ENCODE measurements at places on chromosomes 1 and 21. TPM values are rescaled to one million over a fixed set of nuclear protein-coding genes. Genes with fewer than 3 reads are reported as not detected.

GRCh38 chr1:204866051-204866596 lies 4.5 kb upstream of the NFASC start:
- no peak overlapping the region for H3K27ac ChIP-seq
- no peaks in the 10 kb centered on the region for H3K36me3 ChIP-seq
- H3K27me3 ChIP-seq = no peaks in the 10 kb centered on the region
- H3K4me3 ChIP-seq = no peak overlapping the region
- H3K4me1 ChIP-seq = no peaks in the 10 kb centered on the region
- no peak for DNase-seq

DNA sequence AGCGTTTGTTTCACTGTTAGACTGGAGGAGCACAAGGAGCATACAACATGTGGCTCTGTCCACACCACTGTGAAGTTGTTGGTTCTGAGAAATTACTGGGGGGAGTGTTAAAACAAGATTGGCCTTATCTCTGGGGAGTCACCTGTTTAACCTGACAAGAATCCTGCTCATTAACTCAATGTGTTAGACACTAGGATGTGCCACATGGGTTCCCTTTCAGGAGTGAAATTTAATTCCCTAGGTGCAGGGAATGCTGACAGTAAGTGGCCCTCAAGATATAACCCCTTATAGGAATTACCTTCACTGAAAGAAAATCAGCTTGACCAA lies 45.8 kb upstream of the WNT2B start:
- H3K27me3 ChIP-seq = peaks cover 21% of the 10 kb centered on the region
- peaks cover 13% of the 10 kb centered on the region for H3K4me1 ChIP-seq
- H3K27ac ChIP-seq = no peak overlapping the region
- H3K36me3 ChIP-seq = no peaks in the 10 kb centered on the region
- no peak for DNase-seq
- H3K4me3 ChIP-seq = no peak overlapping the region

- peak overlapping the region; percentile 96 for H3K4me3 ChIP-seq
- H3K27ac ChIP-seq = peak overlapping the region; percentile 97
- no peak for DNase-seq
- H3K27me3 ChIP-seq = no peaks in the 10 kb centered on the region
These were observed 203.2 kb upstream of the SGIP1 start for GRCh38 chr1:66330722-66331141.

- no peak overlapping the region for H3K4me3 ChIP-seq
- no peaks in the 10 kb centered on the region for H3K36me3 ChIP-seq
- DNase-seq = no peak
- no peak overlapping the region for H3K27ac ChIP-seq
These were observed 8.3 kb upstream of the PLEKHO1 start for GRCh38 chr1:150141452-150141851.

GRCh38 chr1:69363236-69363635 lies 204.5 kb upstream of the LRRC7 start:
- H3K27ac ChIP-seq = no peak overlapping the region
- DNase-seq = no peak
- no peaks in the 10 kb centered on the region for H3K36me3 ChIP-seq
- H3K4me1 ChIP-seq = no peaks in the 10 kb centered on the region
- H3K4me3 ChIP-seq = no peak overlapping the region
- no peaks in the 10 kb centered on the region for H3K27me3 ChIP-seq

DNA sequence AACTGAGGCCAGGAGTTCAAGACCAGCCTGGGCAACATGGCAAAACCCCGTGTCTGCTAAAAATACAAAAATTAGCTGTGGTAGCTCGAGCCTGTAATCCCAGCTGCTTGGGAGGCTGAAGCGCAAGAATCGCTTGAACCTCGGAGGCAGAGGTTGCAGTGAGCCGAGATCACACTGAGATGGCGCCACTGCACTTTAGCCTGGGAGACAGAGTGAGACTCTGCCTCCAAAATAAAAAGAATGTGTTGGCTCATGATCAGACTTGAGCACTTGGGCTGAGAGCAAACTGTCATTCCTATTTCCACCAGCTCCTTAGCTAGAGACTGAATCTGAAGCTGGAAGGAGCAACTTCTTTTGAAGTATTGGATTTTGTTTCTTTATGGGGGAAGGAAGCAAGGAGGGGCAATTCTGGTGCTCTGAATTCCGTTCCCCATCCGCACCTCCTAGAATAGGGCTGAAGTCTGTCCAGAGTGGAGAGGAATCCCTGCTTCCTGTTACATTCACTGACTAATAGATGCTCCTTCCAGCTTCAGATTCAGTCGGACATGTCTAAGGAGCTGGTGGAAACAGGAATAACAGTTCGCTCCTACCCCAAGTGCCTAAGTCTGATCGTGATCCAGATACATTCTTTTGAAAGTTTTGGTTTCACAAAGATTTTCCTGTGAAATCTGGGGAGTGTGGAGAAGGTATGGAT lies 3.8 kb downstream of the ZNF672 start:
- H3K4me3 ChIP-seq = no peak overlapping the region
- peaks cover 35% of the 10 kb centered on the region for H3K4me1 ChIP-seq
- peaks cover 6% of the 10 kb centered on the region for H3K36me3 ChIP-seq
- H3K27me3 ChIP-seq = no peaks in the 10 kb centered on the region
- H3K27ac ChIP-seq = peak overlapping the region; percentile 48
- no peak for DNase-seq

DNA sequence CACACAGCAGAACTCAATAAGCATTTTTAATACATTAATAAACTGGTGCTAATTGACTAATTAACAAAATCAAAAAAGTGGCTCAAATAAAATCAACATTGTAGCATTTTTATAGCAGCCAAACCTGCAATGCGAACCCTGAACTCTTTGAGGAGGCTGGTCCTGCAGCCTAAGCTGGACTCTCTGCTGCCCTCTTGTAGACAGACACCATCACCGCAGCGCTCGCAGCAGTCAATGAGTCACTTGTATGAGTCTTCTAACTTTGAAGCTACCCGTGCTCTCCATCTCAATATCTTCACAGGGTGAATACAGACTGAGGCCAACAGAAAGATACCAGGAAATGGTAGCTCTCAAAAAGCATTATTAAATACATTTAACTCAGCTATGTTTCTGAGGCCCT lies 9.7 kb upstream of the KRTAP7-1 start:
- no peak overlapping the region for H3K4me3 ChIP-seq
- H3K27ac ChIP-seq = no peak overlapping the region
- DNase-seq = peak; percentile 41
- no peaks in the 10 kb centered on the region for H3K4me1 ChIP-seq

- peaks cover 73% of the 10 kb centered on the region for H3K4me1 ChIP-seq
- H3K4me3 ChIP-seq = peak overlapping the region; percentile 86
- H3K27me3 ChIP-seq = no peaks in the 10 kb centered on the region
- peak overlapping the region; percentile 41 for H3K27ac ChIP-seq
- peaks cover 8% of the 10 kb centered on the region for H3K36me3 ChIP-seq
These were observed 26.4 kb downstream of the LRRC8D start for GRCh38 chr1:89847191-89847729.

DNA sequence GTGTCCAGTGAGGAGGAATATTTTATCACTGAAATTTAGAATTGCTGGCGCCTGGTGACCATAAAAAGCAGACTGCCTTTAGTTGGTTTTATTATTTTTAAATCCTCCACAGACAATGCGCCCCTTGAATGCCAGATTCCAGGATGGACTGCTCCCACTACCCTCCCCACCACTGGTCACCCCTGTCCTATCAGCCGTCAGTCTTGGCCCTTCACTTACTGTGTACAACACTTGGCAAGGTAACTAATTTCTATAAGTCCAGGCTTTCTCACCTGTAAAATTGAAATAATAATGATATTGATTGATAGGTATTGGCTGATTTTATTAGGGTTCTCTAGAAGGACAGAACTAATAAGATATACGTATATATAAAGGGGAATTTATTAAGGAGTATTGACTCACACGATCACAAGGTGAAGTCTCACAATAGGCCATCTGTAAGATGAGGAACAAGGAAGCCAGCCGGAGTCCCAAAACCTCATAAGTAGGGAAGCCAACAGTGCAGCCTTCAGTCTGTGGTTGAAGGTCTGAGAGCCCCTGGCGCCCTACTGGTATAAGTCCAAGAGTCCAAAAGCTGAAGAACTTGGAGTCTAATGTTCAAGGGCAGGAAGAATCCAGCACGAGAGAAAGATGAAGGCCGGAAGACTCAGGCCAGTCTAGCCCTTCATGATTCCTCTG lies 17.8 kb downstream of the RHEX start:
- no peak overlapping the region for H3K4me3 ChIP-seq
- no peak for DNase-seq
- peaks cover 23% of the 10 kb centered on the region for H3K4me1 ChIP-seq

DNA sequence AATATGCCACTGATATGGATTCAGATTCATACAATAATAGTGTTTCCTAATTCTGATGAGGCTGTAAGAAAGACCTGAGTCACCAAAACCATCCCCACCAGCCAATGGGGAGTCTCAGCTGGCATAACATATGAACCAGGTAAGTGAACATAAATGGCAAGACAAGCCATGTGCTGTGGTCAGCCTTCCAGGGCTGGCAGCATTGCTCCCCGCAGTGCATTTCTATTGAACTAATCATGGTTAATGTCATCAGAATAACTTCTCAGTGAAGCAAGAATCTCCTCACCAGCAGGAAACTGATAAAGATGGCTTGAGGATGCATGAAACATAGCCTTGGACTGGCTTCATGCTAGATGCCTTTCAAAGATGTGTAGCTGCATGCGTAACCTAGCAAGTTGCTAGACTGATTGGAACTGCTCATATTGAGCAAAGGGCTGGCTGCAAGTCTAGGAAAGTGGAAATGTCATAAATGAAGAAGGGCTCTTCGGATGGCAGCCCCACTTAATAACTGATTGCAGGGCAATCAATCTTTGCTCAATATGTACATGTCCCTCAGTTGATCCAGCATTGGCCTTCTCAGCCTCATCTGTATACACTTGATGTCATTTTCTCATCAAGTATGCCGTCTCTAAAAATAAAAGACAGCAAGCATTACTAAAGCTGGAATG lies 88.0 kb downstream of the NTNG1 start:
- H3K27ac ChIP-seq = no peak overlapping the region
- H3K4me3 ChIP-seq = no peak overlapping the region
- no peaks in the 10 kb centered on the region for H3K36me3 ChIP-seq
- H3K27me3 ChIP-seq = no peaks in the 10 kb centered on the region

- no peak overlapping the region for H3K4me3 ChIP-seq
- H3K27ac ChIP-seq = no peak overlapping the region
- DNase-seq = no peak
- no peaks in the 10 kb centered on the region for H3K4me1 ChIP-seq
These were observed 18.5 kb upstream of the ACTL8 start for GRCh38 chr1:17736625-17737024.

DNA sequence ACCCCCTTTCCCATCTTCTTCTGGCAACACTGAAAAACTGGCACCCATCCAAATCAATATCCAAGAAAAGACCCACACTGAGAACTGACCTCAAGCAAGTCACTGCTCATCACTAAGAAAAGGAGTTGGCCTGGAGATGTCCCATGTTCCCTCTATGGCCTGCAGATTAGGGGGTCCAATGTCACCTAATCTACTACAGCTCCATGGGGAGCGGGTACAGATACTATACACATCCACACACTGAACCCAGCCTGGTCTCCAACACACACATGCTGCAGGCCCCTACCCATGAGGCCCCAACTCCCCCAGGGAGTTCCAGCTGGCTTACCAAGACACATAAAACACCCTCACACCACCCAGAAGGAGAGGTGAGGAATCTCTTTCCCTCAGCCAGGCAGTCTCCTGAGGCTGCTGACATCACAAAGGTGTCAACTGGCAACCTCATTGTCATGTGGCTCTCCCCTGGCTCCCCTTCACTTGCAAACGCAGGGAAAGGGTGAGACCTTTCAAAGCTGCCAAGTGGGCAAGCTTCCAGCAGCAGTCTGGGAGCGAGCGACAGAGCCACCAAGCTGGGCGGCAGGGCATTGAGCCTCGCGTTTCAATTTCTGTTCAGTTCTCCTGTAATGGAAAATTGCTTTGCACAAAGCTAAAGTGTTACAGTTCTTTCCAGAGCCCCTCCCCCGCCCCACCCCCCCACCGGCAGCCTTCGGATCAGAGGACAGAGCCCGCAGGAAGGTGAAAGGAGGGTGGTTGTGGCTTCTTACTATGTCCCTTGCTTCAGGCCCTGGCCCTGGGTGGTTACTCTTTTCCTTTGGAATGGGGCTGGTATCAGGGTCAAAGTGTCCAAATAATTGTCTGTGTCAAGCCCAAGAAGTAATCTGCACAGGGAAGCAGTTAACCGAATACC lies at the start of gene LRRC52:
Gene LRRC52, plus strand, starts transcription at position 469 of the 907 bp plus-strand sequence. Its CDS starts 297 bp downstream, at position 766.
- peaks cover 5% of the 10 kb centered on the region for H3K4me1 ChIP-seq
- no peak within 1 kb of the TSS for H3K27ac ChIP-seq
- DNase-seq = no peak
- no peak within 1 kb of the TSS for H3K4me3 ChIP-seq

DNA sequence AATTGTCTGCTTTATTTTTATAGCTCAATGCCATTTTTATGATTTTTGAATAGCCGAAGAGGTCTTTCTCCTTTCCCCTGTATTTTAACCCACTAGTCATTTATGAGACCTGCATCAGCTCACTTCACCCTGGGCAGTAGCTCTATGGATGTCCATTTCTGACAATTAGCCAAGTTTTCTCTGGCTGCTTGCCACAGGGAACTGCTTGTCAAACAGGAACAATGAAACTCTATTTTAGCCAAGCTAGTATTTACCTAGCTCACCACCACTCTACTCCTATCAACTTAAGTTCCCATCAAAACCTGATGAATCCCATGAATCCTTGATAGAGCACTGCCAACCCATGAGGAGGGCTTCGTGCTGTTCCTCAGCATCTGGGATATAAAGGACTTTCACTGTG lies 406.7 kb downstream of the RWDD3 start:
- H3K27ac ChIP-seq = no peak overlapping the region
- no peaks in the 10 kb centered on the region for H3K27me3 ChIP-seq
- H3K4me1 ChIP-seq = no peaks in the 10 kb centered on the region
- DNase-seq = no peak

- H3K36me3 ChIP-seq = no peaks in the 10 kb centered on the region
- no peaks in the 10 kb centered on the region for H3K4me1 ChIP-seq
- no peak overlapping the region for H3K4me3 ChIP-seq
- H3K27ac ChIP-seq = no peak overlapping the region
These were observed 185.8 kb downstream of the PCP4 start for GRCh38 chr21:40053007-40053406.

DNA sequence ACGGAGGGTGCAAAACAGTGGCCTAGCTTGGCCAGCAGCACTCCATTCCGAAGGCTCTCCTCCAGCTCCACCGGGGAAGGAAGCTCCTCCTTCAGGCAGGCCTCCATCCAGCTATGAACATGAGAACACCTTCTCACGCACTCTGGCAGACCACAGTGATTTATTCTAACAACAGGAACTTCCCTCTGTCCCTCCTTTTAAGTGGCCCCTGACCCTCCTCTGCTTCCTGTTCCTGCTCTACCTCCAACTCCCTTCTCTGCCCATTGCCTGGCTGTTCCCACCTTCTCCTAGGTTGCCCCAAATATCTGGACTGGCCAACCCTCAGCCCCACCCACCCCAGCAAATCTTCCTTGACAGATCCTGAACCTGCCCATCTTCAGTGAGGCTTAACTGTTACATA lies 5.9 kb downstream of the IQGAP3 start:
- H3K27me3 ChIP-seq = peaks cover 10% of the 10 kb centered on the region
- H3K4me1 ChIP-seq = peaks cover 9% of the 10 kb centered on the region
- H3K36me3 ChIP-seq = peaks cover 1% of the 10 kb centered on the region
- no peak overlapping the region for H3K4me3 ChIP-seq
- DNase-seq = no peak

GRCh38 chr1:206769304-206769731 lies 1.3 kb upstream of the IL19 start:
- H3K36me3 ChIP-seq = peaks cover 1% of the 10 kb centered on the region
- no peak overlapping the region for H3K27ac ChIP-seq
- H3K4me1 ChIP-seq = peaks cover 97% of the 10 kb centered on the region
- peaks cover 40% of the 10 kb centered on the region for H3K27me3 ChIP-seq
- DNase-seq = peak; percentile 84

NBPF11 gene
- total RNA-seq = 15.2 TPM

LCE1D gene
- total RNA-seq = not detected

SPATA45 gene
- total RNA-seq = not detected

ARHGAP29 gene
- 1.3 TPM for total RNA-seq

COL24A1 gene
- 0.34 TPM for total RNA-seq

RHBDL2 gene
- total RNA-seq = not detected

NR1I3 gene
- total RNA-seq = not detected

RGS1 gene
- 25.8 TPM for total RNA-seq

RYR2 gene
- total RNA-seq = 0.19 TPM

LRRC71 gene
- total RNA-seq = not detected

ANXA9 gene
- 0.21 TPM for total RNA-seq

Data from activated T-cell treated with anti-CD3 and anti-CD28 coated beads, Interleukin-2, amount 50 U/mL, for 72 hours (primary cell).